Mesothelial cell of epicardium (in vitro differentiated cells): ENCODE measurements at places on chromosomes 12 and 14.
A peak's percentile ranks its signal among the peaks of the same experiment; 100 is the strongest.

DNA sequence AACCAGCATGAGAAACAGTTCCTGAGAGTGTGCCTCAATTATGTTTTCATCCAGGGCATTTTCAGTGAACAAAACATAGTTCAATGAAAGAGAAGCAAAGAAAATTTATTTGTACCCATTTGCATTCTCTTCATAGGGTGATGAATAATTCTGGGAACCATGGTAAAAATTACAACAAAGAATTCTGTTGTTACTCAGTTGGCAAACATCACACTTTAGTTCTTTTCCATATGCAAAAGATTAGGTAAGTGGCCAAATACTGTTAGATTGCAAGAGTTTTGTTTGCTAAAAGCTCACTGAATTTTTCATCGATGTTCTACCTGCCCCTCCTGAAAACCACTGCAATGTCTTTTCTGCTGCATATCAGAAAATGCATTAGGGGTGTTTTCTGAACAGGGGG lies 132.4 kb upstream of the RGS6 start:
- DNase-seq = no peak
- H3K4me1 ChIP-seq = peaks cover under 1% of the 10 kb centered on the region
- no peak overlapping the region for H3K4me3 ChIP-seq
- H3K36me3 ChIP-seq = no peaks in the 10 kb centered on the region
- H3K27ac ChIP-seq = no peak overlapping the region
- peaks cover 5% of the 10 kb centered on the region for H3K27me3 ChIP-seq

DNA sequence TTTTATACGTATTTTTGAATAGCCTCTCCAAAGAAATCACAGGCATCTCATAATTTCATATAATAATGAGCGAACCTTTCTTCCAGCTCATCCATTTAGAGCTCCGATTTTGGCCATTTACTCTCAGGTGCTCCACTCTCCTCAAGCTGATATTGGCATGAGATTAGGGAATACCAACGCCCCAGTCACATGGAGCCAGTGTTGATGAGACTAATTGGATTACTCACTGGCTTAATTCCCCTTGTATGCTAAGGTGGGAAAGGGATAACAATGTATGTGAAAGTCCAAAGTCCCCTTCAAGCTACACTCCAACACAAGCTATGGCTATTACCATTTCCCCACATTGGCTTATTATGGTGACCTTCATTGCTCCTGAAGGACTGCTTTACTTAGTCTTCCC lies 76.6 kb upstream of the NAV3 start:
- DNase-seq = no peak
- peaks cover 10% of the 10 kb centered on the region for H3K4me1 ChIP-seq
- no peak overlapping the region for H3K27ac ChIP-seq
- H3K27me3 ChIP-seq = peaks cover 4% of the 10 kb centered on the region
- H3K4me3 ChIP-seq = no peak overlapping the region

- no peak overlapping the region for H3K4me3 ChIP-seq
- H3K27me3 ChIP-seq = no peaks in the 10 kb centered on the region
- H3K27ac ChIP-seq = no peak overlapping the region
These were observed 18.6 kb downstream of the LTBP2 start for GRCh38 chr14:74593241-74593953.

DNA sequence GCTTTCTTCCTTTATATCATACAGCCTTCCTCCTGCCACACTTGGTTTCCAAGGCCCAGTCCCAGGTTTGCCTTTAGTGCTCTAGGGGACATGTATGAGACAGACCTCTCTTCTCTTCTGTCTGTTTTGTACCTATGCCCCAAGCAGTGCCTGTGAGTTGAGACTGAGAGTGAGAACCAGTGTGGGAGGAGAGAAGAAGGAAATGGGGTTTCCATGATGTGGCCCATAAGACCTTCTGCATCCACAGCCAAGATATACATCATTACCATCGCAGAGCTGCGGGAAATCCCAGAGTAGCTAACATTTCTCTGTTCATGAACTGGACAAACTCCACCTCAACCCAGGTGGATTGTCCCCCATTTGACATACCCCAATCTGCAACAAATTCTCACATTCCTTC lies 2.8 kb downstream of the TESPA1 start:
- no peak overlapping the region for H3K4me3 ChIP-seq
- no peak for DNase-seq
- H3K27me3 ChIP-seq = peaks cover 32% of the 10 kb centered on the region
- H3K4me1 ChIP-seq = no peaks in the 10 kb centered on the region
- H3K36me3 ChIP-seq = no peaks in the 10 kb centered on the region
- H3K27ac ChIP-seq = no peak overlapping the region

GRCh38 chr12:106123551-106124081 lies 15.1 kb downstream of the NUAK1 start:
- H3K4me3 ChIP-seq = no peak overlapping the region
- no peaks in the 10 kb centered on the region for H3K36me3 ChIP-seq
- H3K4me1 ChIP-seq = peaks cover 56% of the 10 kb centered on the region

GRCh38 chr12:30546121-30546520 lies 149.5 kb downstream of the IPO8 start:
- DNase-seq = no peak
- no peak overlapping the region for H3K27ac ChIP-seq
- H3K36me3 ChIP-seq = peaks cover 4% of the 10 kb centered on the region

DNA sequence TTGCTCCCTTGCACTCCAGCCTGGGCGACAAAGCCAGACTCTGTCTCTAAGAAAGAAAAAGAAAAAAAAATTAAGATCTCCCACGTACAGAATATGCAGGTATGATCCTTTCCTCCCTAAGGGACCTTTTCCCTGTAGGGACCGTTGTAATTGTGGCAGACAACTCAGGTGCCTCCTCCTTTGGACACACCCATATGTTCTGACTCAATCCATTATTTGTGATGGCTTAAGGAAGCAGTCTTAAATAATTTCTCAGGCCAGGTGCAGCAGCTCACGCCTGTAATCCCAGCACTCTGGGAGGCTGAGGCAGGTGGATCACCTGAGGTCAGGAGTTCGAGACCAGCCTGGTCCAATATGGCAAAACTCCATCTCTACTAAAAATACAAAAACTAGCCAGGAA lies 53.1 kb downstream of the TMCC3 start:
- peaks cover 21% of the 10 kb centered on the region for H3K4me1 ChIP-seq
- no peaks in the 10 kb centered on the region for H3K36me3 ChIP-seq
- H3K27ac ChIP-seq = no peak overlapping the region
- no peaks in the 10 kb centered on the region for H3K27me3 ChIP-seq
- DNase-seq = no peak
- no peak overlapping the region for H3K4me3 ChIP-seq

DNA sequence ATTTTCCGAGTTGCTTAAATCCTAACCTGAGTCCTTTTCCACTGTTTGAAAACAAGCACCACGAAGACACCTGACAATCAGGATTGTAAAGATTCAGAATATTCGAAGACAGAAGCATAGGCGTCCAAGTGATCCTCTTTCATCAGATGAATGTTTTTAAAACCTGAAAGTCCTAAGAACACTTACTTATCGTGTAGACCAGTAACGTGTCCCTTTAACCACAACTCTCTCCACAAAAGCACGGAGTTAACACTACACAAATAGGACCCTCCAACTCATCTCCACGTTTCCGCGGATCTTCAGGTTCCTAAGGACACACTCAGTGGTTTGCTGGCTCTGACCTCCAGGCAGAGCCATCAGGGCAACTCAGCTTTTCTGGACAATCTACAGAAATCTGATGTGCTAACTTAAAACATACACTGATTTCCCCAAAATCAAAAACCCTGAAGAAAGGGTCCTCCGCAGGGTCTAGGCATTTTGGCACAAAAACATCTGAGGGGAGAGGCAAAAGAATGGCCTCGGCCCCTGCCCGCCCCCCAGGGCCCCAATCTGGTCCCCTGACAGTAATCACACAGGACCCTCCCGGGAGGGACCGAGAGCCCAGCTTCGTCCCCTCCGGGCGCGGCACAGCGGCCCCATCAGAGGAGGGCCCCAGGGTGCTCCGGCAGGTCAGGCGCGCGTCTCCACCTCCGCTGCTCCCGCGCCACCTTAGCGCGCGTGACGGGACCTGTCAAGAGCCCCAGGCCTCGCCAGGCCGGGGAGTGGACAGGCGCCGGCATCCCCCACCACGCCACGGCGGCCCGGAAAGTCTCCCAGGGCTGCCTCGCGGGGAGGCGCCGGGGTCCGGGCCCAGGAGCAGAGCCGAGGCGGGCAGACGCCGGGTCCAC lies 925 bp downstream of the DICER1 start:
- peaks cover 59% of the 10 kb centered on the region for H3K4me1 ChIP-seq
- DNase-seq = peak; percentile 59
- no peaks in the 10 kb centered on the region for H3K36me3 ChIP-seq
- no peaks in the 10 kb centered on the region for H3K27me3 ChIP-seq
- H3K4me3 ChIP-seq = peak overlapping the region; percentile 83

GRCh38 chr14:99569725-99570543 lies 34.1 kb downstream of the CCDC85C start:
- H3K27me3 ChIP-seq = no peaks in the 10 kb centered on the region
- no peak for DNase-seq
- H3K4me3 ChIP-seq = no peak overlapping the region

DNA sequence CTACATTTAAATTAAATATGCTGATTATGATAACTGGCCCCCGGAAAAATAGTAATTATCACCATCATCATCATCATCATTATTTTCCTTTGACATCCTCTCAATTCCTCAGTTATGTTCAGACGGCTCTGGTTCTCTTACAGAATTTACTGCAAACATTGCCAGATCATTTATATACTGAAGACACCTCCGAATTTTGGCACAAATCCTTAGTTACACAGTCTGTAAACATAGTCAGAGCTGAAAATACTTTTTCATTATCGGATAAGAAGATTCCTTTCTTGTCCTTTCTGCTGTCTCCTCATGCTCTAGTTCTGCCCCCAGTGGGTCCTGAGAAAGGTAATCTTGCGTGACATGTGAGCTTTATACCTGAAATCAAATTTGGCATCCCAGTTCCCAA lies 40.3 kb upstream of the CCDC60 start:
- peaks cover 23% of the 10 kb centered on the region for H3K27me3 ChIP-seq
- no peaks in the 10 kb centered on the region for H3K36me3 ChIP-seq

DNA sequence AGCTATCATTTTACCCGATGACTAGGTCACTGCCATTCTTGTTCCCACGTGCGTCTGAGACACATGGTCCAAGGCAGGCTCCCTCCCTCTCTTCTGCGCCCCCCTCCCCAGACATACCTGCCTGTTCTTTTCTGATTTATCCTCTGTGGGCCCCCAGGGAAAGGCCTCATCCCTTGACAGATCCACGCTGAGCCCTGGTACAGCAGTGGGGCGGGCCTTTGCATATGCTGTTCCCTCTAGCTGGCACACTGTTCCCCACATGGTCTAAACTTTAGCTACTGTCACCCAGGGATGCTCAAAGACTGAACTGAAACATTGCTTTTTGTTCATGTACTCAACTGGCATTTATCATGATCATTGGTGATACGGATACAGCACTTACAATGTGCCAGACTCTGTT lies 122.5 kb downstream of the SCARB1 start:
- no peaks in the 10 kb centered on the region for H3K36me3 ChIP-seq
- no peak for DNase-seq
- no peaks in the 10 kb centered on the region for H3K27me3 ChIP-seq

- no peak overlapping the region for H3K27ac ChIP-seq
- H3K4me1 ChIP-seq = peaks cover 4% of the 10 kb centered on the region
- no peak overlapping the region for H3K4me3 ChIP-seq
- no peak for DNase-seq
These were observed 218.0 kb downstream of the DUSP6 start for GRCh38 chr12:89134213-89134770.

GRCh38 chr12:124094733-124095132 lies 121.7 kb downstream of the ZNF664 start:
- no peak for DNase-seq
- H3K27me3 ChIP-seq = no peaks in the 10 kb centered on the region
- H3K27ac ChIP-seq = no peak overlapping the region
- H3K4me3 ChIP-seq = no peak overlapping the region
- H3K4me1 ChIP-seq = peaks cover 34% of the 10 kb centered on the region

DNA sequence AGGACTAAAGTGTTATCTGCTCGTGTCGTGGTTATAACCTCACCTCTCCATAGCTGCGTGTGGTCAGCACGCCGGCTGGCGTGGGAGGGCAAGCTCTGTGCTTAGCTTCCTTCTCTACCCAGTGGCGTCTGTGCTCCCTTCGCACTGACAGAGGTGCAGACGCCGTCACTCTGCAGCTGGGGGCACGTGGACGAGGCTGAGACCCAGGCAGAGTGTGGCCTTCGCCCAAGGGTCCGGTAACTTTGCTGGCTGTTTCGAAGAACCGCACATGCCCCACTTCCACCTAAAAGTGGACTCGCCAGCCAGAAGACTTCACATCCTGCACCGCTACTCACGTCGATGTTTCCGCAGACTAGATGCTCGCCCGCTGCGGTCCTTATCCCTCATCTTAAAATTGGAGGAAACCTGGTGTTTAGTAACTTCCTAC lies 35.9 kb upstream of the DYNC1H1 start:
- H3K27ac ChIP-seq = no peak overlapping the region
- peaks cover 2% of the 10 kb centered on the region for H3K27me3 ChIP-seq
- no peak for DNase-seq

GRCh38 chr12:54351341-54351740 lies 12.9 kb downstream of the GPR84 start:
- no peak for DNase-seq
- H3K4me1 ChIP-seq = peaks cover 51% of the 10 kb centered on the region
- H3K36me3 ChIP-seq = peaks cover 17% of the 10 kb centered on the region
- no peaks in the 10 kb centered on the region for H3K27me3 ChIP-seq

GRCh38 chr12:53803703-53804102 lies 51.9 kb upstream of the CISTR start:
- no peak for DNase-seq
- H3K27me3 ChIP-seq = peaks cover 69% of the 10 kb centered on the region
- no peak overlapping the region for H3K4me3 ChIP-seq

DNA sequence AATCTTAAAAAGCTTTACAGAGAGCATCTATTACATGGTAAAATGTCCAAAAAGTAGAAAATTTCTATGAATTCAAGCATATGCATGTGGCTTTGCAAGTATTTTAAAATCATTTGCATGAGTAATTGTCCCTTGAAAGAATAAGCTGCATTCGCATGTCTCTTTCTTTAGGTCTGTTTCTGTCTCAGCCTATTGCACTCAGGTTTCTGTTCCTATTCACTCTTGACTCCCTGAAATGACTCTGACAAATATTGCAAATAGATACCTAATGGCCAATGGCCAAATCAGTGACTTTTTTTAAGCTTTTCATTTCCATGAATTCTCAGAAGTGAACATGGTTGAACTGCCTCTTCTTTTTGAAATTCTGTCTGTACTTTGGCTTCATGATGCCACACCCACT lies 6.4 kb upstream of the TTC8 start:
- H3K36me3 ChIP-seq = no peaks in the 10 kb centered on the region
- no peak overlapping the region for H3K27ac ChIP-seq
- peaks cover 9% of the 10 kb centered on the region for H3K4me1 ChIP-seq
- peaks cover 8% of the 10 kb centered on the region for H3K27me3 ChIP-seq
- H3K4me3 ChIP-seq = no peak overlapping the region

- peaks cover 17% of the 10 kb centered on the region for H3K27me3 ChIP-seq
- no peak overlapping the region for H3K4me3 ChIP-seq
- H3K27ac ChIP-seq = no peak overlapping the region
- no peaks in the 10 kb centered on the region for H3K36me3 ChIP-seq
These were observed 686.0 kb downstream of the NOVA1 start for GRCh38 chr14:25911831-25912230.
